Ovary (tissue), 10 donors: ENCODE measurements at places on chromosomes 5 and 9. TPM values are rescaled to one million over a fixed set of nuclear protein-coding genes. Genes with fewer than 3 reads are reported as not detected.

Gene SEMA4D
- 19.0 TPM for total RNA-seq

Gene FOXD4L6
- not detected for total RNA-seq

Gene CTSV
- total RNA-seq: 1.5 TPM

Gene GABRG2
- not detected for total RNA-seq

Gene TAF11L5
- not detected for total RNA-seq

Gene STOML2
- 82.0 TPM for total RNA-seq

Gene MAMDC4
- total RNA-seq: 2.1 TPM

Gene GABRA1
- total RNA-seq: not detected
